ENCODE measurements at places on chromosomes 7 and 10.

GRCh38 chr10:72881291-72881690 lies 12.2 kb upstream of the OIT3 start:
- no peak for DNase-seq

- no peak for DNase-seq
These were observed 33.9 kb downstream of the LRRC4 start for GRCh38 chr7:127997226-127997922.

DNA sequence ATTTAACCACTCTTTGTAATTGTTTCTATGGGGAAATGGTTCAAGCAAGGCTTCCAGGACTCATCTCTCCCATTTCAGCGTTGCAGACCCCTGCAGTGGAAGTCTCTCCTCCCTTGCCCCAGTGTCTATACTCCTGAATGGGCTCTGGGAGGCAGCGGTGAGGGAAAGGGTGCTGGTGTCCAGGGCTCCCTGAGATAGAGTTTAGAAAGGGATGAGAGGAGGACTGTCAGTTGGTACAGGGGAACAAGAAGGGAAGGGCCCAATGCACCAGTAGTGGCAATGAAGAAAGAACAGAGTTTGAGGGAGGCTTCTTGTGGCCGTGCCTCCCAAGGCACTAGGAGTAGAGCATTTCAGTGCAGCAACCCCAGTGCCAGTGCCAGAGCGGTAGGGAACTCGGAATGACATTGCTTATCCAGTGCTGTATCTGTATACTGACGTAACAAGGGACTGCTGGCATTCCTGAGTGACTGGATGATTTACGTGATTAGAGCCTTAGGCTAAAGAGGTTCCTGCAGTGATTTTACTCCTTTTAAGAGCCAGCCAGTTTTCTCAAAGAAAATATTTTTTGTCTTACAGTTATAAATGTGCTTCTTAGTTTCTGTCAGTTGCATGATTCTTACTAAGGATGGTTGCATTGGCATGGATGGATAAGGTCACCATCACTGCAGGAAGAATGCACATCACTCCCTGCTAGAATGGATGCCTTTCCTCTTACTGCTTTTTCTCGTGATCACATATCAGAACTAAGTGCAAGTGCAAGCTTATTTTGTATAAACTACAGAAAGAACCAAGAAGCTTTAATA lies 28.0 kb downstream of the PRPF18 start:
- no peak for DNase-seq

GRCh38 chr10:72738486-72738885 lies 46.5 kb downstream of the MCU start:
- no peak for DNase-seq

DNA sequence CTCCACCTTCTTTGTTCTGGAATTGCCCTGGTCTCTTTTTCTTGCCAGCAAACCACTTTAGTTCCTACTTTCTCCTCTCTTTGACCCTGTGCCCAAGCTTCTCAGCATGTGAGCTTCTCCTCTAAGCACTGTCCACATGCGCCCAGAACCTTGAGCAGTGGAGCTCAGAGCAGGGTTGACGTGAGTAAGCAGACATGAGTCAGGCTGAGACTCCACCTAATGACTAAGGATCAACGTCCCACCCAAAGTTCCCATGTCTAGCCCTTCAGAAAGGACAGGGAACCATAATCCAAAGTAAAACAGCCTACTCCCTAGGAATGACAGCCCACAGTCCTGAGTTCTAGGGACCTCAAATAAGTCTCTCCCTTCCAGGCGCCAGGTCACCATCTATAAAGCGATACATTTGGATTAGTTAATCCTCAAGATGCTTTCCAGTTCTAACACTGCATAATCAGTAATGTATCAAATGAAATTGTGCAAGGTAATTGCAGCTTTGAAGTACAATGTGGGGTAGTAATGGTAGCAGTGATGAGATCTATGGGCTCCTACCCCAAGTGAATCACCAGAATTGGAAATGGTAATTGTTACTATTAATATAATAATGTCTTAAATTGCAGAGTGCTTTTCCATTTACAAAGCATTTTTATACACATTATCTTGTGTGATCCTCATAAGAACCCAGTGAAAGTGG lies 44.5 kb downstream of the KCNMA1 start:
- DNase-seq, result no peak

DNA sequence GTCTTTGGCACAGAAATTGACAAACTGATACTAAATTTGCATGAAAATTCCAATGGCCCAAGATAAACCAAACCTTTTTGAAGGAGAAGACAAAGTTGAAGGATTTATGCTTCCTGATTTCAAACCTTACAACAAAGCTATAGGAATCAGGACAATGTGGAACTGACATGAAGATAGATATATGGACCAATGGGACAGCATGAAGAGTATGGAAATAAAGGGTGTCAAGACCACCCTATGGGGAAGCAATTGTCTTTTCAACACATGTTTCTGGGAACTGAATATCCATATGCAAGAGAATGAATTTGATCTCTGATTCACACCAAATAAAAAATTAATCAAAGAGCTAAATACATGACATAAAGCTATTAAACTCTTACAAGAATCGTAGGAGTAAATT lies 77.2 kb upstream of the ADARB2 start:
- DNase-seq, result no peak

DNA sequence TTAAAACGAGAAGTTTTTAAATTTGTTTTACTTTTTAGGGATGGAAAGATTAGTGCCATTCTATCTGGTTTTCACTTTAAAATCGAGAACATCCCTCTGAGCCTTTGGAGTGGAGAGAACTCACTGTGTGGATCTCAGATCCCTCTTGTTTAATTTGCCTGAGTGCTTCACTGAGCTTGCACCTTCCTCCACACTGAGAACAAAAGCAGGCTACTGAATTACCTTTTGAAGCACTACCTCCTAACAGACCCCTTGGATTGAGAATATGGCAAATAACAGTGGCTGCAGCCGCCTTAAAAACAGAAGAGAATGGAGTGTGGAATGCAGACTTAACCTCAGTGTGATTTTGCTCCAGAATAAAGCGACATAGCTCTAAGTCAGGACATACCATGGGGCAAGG lies 204.7 kb downstream of the CNTNAP2 start:
- DNase-seq, result no peak

DNA sequence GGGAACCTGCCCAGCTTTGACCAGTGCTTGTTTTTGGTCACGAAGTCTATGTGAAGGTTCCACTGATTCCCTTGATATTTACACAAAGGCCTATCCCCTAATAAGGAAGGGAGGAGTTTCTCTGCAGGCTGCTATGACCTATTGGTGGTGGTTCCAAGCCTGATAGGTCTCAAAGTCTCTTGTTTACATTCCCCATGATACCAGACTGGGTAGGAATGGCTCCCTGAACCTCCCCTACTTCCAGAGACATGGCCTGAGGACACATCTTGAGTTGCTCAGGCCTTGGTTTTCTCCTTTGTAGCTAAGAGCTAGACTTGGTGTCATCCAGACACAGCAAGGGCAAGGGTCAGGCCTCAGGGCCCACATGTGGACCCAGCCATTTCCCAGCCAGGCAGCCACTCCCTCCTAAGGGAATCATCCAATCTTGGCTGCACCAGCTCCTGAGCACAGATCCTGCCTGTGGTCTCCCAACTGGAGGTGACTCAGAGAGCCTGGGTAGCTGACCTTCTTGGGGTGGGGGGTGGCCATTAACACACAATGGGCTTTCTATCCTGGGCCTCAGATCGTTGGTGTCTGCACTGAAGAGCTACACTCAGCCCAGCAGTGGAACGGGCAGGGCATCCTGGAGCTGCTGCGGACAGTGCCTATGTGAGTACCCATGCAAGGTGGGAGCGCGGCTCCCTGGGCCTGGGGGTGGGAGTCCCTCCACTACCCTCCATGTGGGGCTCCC lies 51.0 kb upstream of the TRIM8 start:
- no peak for DNase-seq

- no peak for DNase-seq
These were observed 261.0 kb upstream of the KLF6 start for GRCh38 chr10:4046030-4046429.

- DNase-seq, result no peak
These were observed 126.3 kb upstream of the NANOS1 start for GRCh38 chr10:118903251-118903650.

GRCh38 chr10:16995867-16996529 lies 133.6 kb downstream of the CUBN start:
- DNase-seq, result no peak

DNA sequence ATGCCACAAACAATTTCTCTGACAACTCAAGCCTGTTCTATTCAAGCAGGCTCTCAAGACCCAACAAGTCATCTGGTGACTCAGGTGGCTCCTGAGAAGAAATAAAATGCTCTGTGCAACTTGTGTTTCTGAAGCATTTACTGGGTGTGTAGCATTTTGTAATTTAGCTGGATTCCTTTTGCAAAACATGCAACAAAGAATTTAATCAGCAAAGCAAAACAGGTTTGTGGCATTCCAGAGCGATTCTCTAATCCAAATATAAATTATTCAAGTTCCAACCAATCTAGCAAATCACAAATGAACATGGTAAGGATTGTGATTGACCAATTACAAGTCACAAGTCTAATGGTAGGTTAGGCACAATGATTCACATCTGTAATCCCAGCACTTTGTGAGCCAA lies 39.8 kb upstream of the C10orf67 start:
- DNase-seq, result no peak

- no peak for DNase-seq
These were observed 46.9 kb upstream of the SEPTIN7 start for GRCh38 chr7:35753761-35754603.

GRCh38 chr7:102917436-102918353 lies 4.9 kb downstream of the LRRC17 start:
- DNase-seq, result no peak

DNA sequence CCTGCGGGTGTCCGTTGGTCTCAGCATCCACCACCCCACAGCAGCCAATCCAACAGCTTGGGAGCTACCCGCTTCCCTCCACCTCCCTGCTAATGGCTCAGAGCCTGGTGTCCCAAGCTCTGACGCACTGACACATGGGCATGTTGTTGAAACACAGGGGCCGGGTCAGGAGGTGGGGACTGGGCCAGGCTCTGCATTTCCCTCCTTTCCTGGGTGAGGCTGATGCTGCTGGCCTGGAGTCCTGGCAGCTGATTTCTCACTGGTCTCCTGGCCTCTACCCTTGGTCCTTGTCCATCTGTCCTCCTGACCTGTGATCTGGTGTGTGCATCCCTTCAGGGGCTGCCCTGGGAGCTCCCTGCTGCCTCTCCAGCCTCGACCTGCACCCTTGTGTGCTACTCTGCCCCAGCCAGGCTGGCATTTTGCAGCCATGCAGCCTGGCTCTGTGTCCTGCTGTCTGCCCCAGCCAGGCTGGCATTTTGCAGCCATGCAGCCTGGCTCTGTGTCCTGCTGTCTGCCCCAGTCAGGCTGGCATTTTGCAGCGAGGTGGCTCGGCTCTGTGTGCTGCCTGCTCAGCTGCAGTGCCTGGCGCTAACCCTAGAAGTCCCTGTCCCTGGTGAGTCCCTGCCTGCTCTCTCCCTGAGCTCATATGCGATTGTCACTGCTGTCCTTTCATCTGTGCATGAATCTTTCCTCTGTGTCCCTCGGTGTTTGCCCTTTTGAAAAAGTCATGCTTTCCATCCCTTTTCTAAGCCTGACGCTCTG lies 14.0 kb downstream of the AMZ1 start:
- no peak for DNase-seq

DNA sequence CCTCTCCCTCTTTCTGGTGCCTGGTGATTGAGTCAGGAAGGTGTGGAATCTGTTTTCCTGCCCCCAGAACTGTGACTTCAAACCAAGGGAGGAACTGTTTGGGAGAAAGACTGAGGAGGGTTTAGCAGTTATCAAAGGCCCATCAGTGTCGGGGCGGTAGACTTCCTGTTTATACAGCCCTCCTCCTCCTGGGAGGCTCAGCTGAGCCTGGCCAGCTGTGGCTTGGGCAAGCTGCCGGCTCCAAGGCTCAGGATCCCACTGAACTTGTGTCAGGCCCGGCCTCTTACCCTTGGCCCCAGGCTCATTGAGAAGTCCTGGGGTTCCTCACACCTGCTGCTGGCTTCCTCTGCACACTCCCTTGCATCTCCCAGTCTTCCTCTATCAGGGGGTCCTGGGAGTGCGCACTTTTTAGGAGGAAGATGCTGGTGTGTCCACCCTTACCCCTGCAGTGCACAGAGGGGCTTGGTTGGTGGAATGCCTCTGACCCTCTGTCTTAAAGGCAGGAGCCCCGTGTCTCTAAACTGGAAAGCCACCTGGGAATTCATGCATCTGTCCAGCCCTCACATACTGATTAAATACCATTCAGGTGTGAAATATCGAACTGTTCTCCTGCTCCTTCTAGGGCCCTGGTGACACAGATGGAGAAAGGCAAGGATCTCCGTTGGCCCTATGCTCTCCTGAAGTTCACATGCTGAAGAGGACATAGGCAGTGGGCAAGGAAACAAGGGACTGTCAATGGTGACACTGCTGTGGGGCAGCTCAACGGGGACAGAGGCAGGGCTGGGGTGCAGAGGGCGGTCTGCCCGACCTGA lies 32.4 kb downstream of the CXCL12 start:
- no peak for DNase-seq

DNA sequence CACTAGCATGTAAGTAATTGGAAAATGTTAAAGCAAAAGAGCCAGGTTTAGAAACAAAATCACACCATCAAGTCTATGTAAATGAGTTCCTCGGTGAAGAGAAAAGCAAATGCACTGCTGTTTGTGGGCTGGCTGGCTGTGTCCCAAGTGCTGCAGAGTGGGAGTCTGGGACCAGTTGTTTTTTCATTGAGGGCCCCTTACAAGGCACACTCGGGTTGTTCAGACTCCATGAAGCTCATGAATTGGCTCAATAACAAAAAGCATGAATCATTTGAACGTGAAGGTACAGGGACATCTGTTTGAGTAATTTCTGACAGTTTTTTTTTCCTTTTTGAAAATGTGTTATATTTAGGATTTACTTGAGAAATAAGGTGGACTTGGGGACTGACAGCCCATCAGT lies 28.0 kb downstream of the GRK5 start:
- DNase-seq, result no peak

- no peak for DNase-seq
These were observed 80.2 kb downstream of the PALS2 start for GRCh38 chr7:24653316-24654085.

DNA sequence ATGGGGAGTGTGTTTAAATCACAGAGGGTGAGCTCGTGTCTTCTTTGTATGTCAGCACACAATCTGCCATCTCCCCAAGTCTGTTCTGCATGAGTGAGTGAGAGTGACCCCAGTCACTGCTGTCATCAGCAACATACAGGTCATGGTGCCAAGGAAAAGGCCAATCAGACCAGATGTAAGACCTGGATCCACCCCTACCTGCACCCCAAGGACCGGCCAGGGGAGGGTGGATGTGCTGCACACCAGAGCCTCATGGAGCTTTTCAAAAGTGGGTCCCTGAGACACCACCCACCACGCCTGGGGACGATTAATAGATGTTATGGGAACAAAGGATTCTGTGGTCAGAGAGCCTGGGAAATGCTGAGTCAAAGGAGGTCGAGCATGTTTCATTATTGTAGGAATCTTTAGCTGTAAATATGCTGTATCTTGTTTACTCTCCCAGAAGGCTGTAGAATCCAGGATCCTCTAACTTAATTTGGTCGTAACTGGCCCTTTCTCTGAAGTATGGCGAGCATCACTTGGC lies 420.5 kb downstream of the RPS24 start:
- DNase-seq, result no peak
